ENCODE measurements at places on chromosomes 7 and 10. TPM values are rescaled to one million over a fixed set of nuclear protein-coding genes. Genes with fewer than 3 reads are reported as not detected.

- no peak for DNase-seq
- peaks cover 7% of the 10 kb centered on the region for H3K27me3 ChIP-seq
- H3K4me1 ChIP-seq, result peaks cover 12% of the 10 kb centered on the region
- H3K36me3 ChIP-seq, result no peaks in the 10 kb centered on the region
- H3K4me3 ChIP-seq, result no peak overlapping the region
Measured at GRCh38 chr10:17430647-17431355, 23.6 kb downstream of the ST8SIA6 start.

DNA sequence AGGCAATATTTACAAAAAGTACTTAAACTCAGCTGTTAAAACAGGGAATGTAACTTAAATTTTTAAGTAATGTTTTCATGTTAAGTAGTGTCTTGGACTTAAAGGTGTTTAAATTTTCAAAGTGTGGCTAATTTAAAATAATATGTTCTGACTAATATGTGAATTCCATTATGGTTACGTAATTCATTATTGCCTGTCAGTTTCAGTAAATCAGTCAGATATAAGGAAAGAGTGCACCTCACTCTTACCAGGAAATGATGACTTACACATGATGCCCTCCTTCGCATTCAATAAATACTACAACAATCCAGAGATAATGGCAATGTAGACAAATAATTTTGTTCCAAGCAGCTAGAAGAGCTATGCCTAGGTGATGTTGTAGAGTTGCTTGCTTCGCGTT, 69.0 kb upstream of the WNT16 start:
- DNase-seq, result no peak
- H3K36me3 ChIP-seq, result no peaks in the 10 kb centered on the region
- H3K4me1 ChIP-seq, result no peaks in the 10 kb centered on the region
- H3K27ac ChIP-seq, result no peak overlapping the region
- no peak overlapping the region for H3K4me3 ChIP-seq

SEC24C gene
- 91.7 TPM for total RNA-seq

- DNase-seq, result peak; percentile 90
- H3K4me3 ChIP-seq, result peak overlapping the region; percentile 52
- peak overlapping the region; percentile 92 for H3K27ac ChIP-seq
- no peaks in the 10 kb centered on the region for H3K36me3 ChIP-seq
Measured at GRCh38 chr10:31707093-31708039, 221.3 kb downstream of the ARHGAP12 start.

DNA sequence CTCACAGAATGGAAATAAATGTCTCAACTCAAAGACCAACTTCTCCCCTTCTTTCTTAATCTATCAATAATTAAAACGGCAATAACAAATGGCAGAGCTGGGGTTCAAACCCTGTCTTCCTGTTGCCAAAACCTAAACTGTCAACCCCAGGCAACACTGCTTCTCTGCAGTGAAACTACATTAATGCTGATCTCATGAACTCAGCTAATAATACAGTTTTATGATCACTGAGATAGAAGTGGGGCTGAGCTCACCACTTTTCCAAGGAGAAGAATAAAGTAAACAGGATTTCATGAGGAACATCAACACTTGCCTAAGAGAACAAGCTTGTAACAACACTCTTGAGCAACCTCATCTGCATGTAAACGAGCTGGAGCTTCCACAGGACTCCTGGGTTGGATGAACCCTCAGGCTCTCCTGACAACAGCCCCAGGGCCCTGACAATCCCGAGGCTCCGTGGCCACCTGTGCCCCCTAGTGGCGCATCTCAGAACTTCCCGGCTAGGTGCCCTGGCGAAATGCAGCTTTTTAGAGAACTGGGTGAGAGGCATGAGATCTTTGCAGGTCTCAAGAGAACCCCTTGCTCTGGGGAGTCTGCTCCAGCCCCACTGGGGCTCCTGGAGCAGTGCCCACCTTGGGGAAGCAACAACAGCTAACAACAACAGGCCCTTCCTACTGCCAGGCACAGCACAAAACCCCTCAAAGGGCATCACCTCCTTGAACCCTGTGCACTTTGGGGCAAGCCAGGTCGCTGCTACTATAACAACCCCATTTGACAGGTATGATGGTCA, 169.3 kb downstream of the SH3PXD2A start:
- peaks cover 16% of the 10 kb centered on the region for H3K4me1 ChIP-seq
- H3K27me3 ChIP-seq, result no peaks in the 10 kb centered on the region
- H3K4me3 ChIP-seq, result no peak overlapping the region
- H3K27ac ChIP-seq, result no peak overlapping the region

DNA sequence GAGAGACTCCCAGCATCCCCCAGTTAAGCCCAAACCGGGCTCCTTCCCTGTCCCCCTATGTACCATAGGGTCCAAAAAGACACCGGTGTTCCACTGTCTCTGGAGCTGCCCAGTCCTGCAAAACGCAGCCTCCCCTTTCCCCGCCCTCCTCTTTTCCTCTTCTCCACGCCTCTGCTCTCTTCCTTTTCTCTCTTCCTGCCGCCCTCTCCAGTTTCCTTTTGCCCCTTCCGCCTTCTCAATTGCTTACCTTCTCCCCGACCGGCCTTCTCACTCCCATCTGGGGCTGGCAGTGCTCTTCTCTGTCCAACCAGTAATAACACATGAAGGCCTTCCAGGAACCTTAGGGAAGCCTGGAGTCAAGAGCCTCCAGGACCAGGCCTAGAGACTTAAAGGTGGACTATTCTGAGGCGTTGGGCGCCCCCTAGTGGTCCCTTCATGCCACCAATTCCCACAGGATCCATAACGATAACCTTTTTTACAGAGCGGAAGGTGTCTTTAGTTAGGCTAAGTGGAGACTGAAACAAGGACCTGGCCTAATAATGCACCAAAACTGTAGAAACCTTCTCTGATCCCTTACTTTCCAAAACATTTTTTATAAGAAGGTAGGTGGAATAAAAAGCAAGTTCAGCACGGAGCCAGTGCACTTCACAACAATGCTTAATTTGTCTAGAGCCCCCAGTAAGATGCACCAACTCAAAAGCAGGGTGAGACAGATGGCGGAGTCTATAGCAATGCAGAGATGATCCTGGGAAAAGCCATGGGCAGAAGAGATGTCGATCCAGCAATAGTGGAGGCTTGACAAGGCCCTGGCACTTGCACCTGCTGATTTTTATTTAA, 27.2 kb upstream of the MSRB2 start:
- H3K27me3 ChIP-seq, result no peaks in the 10 kb centered on the region
- peaks cover 28% of the 10 kb centered on the region for H3K4me1 ChIP-seq
- H3K27ac ChIP-seq, result no peak overlapping the region
- peak; percentile 27 for DNase-seq

DOCK4 gene
- total RNA-seq, result 0.48 TPM

DNA sequence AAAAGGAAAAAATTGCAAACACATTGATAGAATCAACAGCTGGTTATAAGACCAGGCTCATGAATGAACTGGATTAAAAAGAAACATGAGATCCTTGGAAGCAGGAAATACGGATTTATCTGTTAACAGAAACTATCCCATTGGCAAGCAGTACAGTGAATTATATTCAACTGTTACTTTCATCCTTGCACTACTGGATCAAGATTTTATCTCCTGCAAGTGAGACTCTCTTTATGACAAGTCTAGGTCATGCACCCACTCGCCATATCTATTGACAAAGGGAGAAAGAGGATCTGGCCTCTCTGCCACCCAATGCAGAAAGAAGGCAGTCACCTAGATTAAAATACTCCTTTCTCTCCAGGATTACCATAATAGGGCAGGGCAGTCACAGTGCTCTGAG, 41.4 kb downstream of the CSTF2T start:
- no peaks in the 10 kb centered on the region for H3K36me3 ChIP-seq
- DNase-seq, result no peak
- H3K27me3 ChIP-seq, result peaks cover 2% of the 10 kb centered on the region
- no peaks in the 10 kb centered on the region for H3K4me1 ChIP-seq

PAPSS2 gene
- 2.2 TPM for total RNA-seq

HOXA5 gene
- not detected for total RNA-seq

DNA sequence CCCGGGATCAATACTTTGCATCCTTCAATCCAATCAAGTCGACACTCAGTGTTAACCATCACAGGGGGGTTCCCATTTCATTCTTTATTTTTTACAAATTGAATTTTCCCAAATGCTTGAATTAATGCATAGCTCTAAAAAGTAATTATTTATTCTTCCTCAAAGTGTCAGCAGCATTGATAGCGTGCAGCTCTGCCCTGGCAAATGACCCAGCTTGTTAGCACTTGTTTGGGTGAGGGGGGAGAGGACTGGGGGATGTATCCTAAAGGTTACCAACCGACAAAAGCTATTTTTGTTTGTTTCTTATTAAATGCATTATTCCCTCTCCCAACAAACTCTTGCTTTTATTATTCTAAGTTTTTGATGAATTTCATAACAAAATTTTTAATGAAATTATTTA, 27.0 kb upstream of the ELMO1 start:
- no peak for DNase-seq
- H3K27ac ChIP-seq, result no peak overlapping the region
- no peaks in the 10 kb centered on the region for H3K4me1 ChIP-seq
- peaks cover 3% of the 10 kb centered on the region for H3K27me3 ChIP-seq
- no peaks in the 10 kb centered on the region for H3K36me3 ChIP-seq
- no peak overlapping the region for H3K4me3 ChIP-seq

POT1 gene
- 31.1 TPM for total RNA-seq

ZNF467 gene
- not detected for total RNA-seq

SLIT1 gene
- total RNA-seq, result 0.15 TPM

TRIM24 gene
- 17.1 TPM for total RNA-seq

DNA sequence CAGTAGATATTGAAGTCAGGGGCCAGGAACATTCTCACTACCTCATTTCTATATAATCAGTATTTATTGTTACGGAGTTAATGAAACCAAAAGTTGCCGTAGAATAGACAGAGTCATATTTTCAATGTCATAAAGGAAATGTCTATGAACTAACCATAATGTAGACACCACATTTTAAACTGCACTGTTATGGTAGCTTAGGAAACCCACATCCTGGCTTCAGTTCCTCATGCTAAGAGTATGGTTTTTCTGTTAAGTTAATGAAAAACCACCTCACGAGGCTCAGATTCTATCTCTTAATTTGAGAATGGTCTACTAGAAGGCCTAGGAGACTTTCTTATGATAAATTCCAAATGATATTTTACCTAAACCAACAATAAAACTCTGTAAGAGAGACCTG, 166.5 kb downstream of the TMEM26 start:
- H3K27me3 ChIP-seq, result no peaks in the 10 kb centered on the region
- peak; percentile 85 for DNase-seq
- peaks cover 14% of the 10 kb centered on the region for H3K4me1 ChIP-seq
- no peak overlapping the region for H3K4me3 ChIP-seq

TMEM130 gene
- not detected for total RNA-seq

CLCN1 gene
- not detected for total RNA-seq

DNA sequence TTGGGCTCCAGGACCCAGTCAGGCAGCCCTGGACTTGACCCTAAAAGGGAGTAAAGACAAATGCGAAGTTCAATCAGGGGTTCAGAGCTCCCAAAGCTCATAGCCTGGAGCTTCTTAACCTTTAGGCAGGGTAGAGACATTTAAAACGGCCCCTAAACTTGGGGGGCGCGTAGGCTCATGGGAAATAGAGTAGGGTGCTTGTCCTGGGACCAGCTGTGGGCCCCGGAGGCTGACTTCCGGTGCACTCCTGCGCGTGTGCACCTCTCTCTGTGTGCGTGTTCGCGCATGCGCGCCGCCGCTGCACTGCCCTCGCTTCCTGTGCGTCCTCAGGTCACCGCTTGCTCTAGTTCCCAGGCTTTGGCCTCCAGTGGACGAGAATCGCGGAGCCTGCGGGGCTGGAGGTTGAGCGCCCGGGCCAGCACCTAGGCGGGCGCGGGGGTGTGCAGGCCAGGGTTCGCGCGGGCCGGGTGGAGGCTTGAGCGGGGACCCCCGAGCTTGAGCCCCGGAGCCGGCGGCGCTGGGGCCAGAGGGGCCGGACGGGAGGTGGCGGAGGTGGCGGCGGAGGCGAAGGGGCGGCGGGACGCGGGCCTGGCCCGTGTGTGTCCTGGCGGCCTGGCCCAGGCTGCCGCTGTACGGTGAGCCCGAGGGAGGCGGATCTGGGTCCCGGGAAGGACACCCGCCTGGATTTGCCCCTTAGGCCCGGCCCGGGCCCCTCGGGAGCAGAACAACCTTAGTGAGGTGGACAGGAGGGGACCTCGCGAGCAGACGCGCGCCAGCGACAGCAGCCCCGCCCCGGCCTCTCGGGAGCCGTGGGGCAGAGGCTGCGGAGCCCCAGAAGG, at the start of gene RBAK:
RBAK (plus strand) TSS at position 303 of the 839 bp plus-strand sequence. CDS start 2,217 bp downstream, outside the sequence.
- peak within 1 kb of the TSS; percentile 95 for H3K4me3 ChIP-seq
- H3K4me1 ChIP-seq, result no peaks in the 10 kb centered on the region
- no peaks in the 10 kb centered on the region for H3K27me3 ChIP-seq
- H3K36me3 ChIP-seq, result no peaks in the 10 kb centered on the region
- peak within 1 kb of the TSS; percentile 69 for H3K27ac ChIP-seq

PHTF2 gene
- 30.4 TPM for total RNA-seq

AGR2 gene
- total RNA-seq, result 0.67 TPM

SND1 gene
- total RNA-seq, result 270 TPM

HOXA4 gene
- not detected for total RNA-seq

EVX1 gene
- not detected for total RNA-seq

GRCh38 chr10:103568505-103568904, 75.0 kb downstream of the NEURL1 start:
- H3K4me3 ChIP-seq, result no peak overlapping the region
- no peaks in the 10 kb centered on the region for H3K27me3 ChIP-seq
- no peak for DNase-seq
- no peaks in the 10 kb centered on the region for H3K36me3 ChIP-seq
- H3K4me1 ChIP-seq, result no peaks in the 10 kb centered on the region
- no peak overlapping the region for H3K27ac ChIP-seq

- peaks cover 6% of the 10 kb centered on the region for H3K27me3 ChIP-seq
- H3K36me3 ChIP-seq, result no peaks in the 10 kb centered on the region
- no peak overlapping the region for H3K27ac ChIP-seq
Measured at GRCh38 chr7:22601812-22602565, 102.0 kb upstream of the STEAP1B start.

DNA sequence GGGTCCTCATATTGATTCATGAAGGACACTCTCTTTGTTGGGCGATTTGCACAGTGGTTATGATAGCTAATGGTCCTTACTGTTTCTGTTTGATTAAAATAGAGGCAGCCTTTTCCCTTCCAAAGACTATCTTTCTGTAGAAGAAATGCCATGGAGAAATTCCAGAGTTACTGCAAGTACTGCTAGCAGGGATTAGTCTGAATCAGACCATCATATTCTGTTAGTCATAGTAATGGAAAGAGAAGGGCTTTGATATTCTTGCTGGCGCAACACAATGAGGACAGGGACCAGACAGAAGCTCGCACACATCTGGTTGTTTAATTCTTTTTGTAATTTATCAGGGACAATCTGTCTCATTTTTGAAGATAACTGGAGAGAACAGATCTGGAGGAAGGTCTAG, 304.5 kb upstream of the FZD8 start:
- H3K4me3 ChIP-seq, result no peak overlapping the region
- no peaks in the 10 kb centered on the region for H3K27me3 ChIP-seq
- no peaks in the 10 kb centered on the region for H3K4me1 ChIP-seq
- no peak for DNase-seq
- H3K36me3 ChIP-seq, result no peaks in the 10 kb centered on the region
- no peak overlapping the region for H3K27ac ChIP-seq

EIF4H gene
- 320 TPM for total RNA-seq

CCDC172 gene
- not detected for total RNA-seq
